Prostate gland (tissue), 2 donors: ENCODE measurements at places on chromosomes 2 and 18.

GRCh38 chr2:105081006-105081601 is 43.2 kb downstream of the MRPS9 start:
- no peaks in the 10 kb centered on the region for H3K27me3 ChIP-seq
- H3K36me3 ChIP-seq: no peaks in the 10 kb centered on the region
- no peak overlapping the region for H3K4me3 ChIP-seq
- no peak overlapping the region for H3K27ac ChIP-seq
- no peak for DNase-seq

DNA sequence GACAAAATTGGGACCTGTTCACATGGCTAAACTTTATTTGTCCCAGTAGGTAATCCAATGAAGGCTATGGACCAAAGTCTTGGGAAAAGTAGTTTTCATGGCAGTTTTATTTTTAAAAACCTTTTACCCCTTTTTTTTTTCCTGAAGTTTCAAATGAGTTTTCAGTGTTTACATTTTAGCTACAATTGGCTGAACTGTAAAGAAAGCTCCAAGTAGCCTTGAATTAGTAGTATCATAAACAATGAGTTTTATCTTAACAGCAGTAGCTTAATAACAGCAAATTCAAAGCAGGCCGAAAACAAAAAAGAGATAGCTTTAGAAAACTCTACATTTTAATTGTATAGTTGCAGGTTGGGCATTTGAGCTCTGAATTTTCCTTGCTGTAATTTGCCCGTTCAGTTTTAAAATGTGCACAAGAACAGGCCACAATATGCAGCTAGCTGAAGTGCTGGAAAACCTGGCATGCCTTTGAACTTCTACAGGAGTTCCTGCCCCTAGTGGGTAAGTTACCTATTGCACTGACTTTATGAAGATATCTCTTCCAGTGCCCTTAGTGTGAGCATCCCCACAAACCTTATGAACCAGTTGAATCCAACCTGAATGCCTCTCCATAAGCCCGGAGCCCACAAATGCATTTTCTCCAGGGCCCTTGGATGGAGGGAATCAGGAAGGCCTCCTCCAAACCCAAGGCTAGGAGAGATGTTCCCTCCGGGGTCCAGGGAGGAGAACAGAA is 106.7 kb downstream of the XRCC5 start:
- H3K4me3 ChIP-seq: no peak overlapping the region
- H3K4me1 ChIP-seq: no peaks in the 10 kb centered on the region
- DNase-seq: no peak
- no peaks in the 10 kb centered on the region for H3K36me3 ChIP-seq
- no peak overlapping the region for H3K27ac ChIP-seq
- no peaks in the 10 kb centered on the region for H3K27me3 ChIP-seq

- H3K27ac ChIP-seq: no peak overlapping the region
- no peak overlapping the region for H3K4me3 ChIP-seq
- H3K4me1 ChIP-seq: no peaks in the 10 kb centered on the region
- no peaks in the 10 kb centered on the region for H3K27me3 ChIP-seq
- DNase-seq: no peak
These were observed 104.7 kb downstream of the ALK start for GRCh38 chr2:29816651-29817050.

DNA sequence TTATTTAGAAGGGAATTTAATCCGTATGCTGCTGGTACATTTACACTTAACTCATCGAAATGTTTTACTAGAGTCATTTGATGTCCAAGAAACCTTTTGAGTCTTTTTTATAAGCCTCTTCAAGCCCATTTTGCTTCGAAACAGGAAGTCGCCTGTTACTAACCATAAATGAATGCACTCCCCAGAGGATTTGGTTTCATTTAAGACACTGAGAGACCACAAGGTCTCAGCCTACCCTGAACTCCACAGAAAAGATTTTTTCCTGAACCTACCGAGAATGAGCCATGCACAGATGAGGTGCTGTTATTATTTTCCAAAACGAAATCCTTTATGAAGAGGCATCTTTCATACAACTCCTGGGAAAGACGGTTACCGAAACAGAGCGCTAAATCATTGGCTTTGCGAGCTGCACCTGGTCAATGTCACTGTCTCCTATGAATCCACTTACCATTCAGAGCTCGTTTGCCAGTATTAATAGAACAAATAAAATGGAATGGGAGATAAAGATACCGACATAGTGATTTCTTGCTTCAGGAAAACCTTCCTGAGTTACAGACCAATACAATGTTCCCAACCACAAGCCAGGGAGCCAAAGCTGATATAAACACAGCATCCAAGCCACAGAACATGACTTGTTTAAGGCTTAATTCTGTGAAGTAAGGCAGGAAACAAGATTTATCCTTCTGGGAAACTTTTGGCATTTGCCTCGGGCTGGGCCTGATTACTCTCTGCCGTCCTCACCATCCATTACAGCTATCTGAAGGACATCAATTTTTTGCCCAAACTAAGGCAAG is 382.1 kb downstream of the OSR1 start:
- no peak for DNase-seq
- no peaks in the 10 kb centered on the region for H3K4me1 ChIP-seq
- H3K27me3 ChIP-seq: no peaks in the 10 kb centered on the region

DNA sequence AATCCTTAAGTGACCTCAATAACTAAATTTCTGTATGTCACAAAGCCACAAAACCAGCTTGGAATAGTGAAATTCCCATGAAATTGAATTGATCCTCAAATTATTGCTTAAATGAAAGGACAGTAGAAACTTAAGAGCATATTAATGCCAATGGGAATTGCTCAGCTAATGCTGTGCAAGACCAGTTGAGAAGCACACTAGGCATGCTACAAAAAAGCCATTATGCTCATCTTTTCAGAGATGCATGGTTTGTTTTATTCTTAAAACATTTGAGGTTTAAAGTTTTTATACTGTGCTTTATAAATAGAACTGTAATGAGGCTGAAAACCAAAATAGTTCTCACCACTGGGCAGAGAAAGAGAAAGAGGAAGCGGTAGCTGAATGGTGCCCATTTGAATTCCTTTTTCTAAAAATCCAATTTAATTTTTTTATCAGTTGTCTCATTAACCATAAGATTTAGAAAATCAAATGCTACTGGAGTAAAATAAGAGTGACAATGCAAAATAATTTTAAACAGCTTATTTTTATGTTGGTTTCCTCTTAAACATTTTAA is 98.6 kb downstream of the LNPK start:
- H3K27me3 ChIP-seq: no peaks in the 10 kb centered on the region
- DNase-seq: no peak
- no peaks in the 10 kb centered on the region for H3K4me1 ChIP-seq
- no peak overlapping the region for H3K4me3 ChIP-seq

- no peaks in the 10 kb centered on the region for H3K36me3 ChIP-seq
- no peaks in the 10 kb centered on the region for H3K4me1 ChIP-seq
- no peak overlapping the region for H3K4me3 ChIP-seq
- no peak overlapping the region for H3K27ac ChIP-seq
These were observed 679.3 kb downstream of the ZEB2 start for GRCh38 chr2:143840601-143841000.

DNA sequence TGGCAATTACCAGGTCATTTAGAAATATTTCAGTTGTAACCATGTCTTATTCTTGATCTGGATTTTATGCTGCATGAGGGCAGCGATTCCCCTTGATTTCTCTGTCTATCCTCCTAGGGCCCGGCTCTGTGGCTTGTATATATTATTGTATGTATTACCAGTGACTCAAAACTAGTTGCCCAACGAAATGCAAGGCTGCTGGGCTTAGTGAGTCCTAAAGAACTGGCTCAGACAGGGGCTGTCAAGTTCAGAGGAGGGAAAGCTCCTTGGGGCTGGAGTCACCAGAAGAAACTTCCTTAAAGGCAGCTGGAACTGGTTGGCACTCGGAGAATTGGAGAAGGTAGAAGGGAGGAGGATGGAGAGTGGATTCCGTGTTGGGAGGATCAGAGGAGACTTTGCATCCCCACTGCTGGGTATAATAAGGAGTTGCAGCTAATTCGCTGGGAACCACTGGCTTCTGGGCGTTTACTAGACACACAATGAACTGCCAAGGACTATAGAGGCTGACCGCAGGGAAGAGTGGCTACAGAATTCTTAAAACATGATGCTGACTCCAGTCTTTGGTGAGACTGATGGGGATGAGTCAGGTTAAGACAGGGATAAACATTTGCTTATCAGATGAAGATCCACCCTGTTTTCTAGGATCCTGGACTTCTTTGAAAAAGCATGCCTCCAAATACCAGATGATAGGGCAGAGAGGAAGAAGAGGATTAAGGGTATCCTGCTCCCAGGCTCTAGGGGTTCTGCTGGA is 104.3 kb downstream of the PRKCE start:
- no peaks in the 10 kb centered on the region for H3K4me1 ChIP-seq
- H3K27me3 ChIP-seq: no peaks in the 10 kb centered on the region
- no peak overlapping the region for H3K4me3 ChIP-seq
- DNase-seq: no peak
- H3K36me3 ChIP-seq: no peaks in the 10 kb centered on the region

DNA sequence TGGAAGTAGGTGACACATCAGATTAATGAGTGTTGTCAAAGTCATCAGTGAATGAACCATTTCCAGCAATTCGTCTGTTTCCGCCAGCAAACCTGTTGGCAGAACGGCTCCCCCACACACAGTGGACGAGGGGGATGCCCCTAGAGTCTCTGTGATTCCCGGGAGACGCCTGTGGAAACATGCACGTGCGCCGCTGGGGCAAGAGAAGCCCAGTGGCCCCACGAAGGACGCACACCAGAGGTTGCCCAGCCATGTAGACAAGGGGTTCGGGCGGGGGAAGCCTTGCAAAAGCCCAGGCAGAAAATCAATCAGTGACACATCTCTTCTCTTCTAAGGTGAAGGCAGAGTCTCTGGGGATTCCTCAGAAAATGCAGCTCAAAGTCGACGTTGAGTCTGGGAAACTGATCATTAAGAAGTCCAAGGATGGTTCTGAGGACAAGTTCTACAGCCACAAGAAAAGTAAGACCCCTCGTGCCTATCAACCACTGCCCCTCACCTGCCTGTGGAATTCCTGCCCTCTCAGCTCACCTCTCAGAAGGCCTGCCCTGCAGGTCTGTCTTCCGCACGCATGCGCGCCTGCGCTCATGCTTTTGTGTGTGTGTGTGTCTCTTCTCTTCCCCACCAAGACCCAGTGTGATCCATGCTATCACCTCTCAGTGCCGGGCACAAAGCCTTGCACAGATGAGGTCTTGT is 87.1 kb downstream of the INPP5D start:
- no peaks in the 10 kb centered on the region for H3K27me3 ChIP-seq
- DNase-seq: no peak
- H3K36me3 ChIP-seq: no peaks in the 10 kb centered on the region

GRCh38 chr2:204313256-204313655 is 232.0 kb upstream of the PARD3B start:
- H3K27me3 ChIP-seq: no peaks in the 10 kb centered on the region
- no peaks in the 10 kb centered on the region for H3K4me1 ChIP-seq
- H3K36me3 ChIP-seq: no peaks in the 10 kb centered on the region
- H3K4me3 ChIP-seq: no peak overlapping the region

- no peak for DNase-seq
- no peak overlapping the region for H3K4me3 ChIP-seq
- H3K36me3 ChIP-seq: no peaks in the 10 kb centered on the region
These were observed 135.5 kb downstream of the MYO3B start for GRCh38 chr2:170313347-170313991.

GRCh38 chr2:48313036-48313877 is 216.7 kb upstream of the STON1 start:
- H3K36me3 ChIP-seq: no peaks in the 10 kb centered on the region
- H3K4me1 ChIP-seq: no peaks in the 10 kb centered on the region
- no peak for DNase-seq
- H3K27ac ChIP-seq: peak overlapping the region; percentile 94
- peak overlapping the region; percentile 88 for H3K4me3 ChIP-seq

GRCh38 chr2:9236045-9236344 is 29.4 kb downstream of the ASAP2 start:
- H3K4me1 ChIP-seq: no peaks in the 10 kb centered on the region
- no peak overlapping the region for H3K4me3 ChIP-seq
- no peaks in the 10 kb centered on the region for H3K27me3 ChIP-seq
- DNase-seq: no peak
- no peaks in the 10 kb centered on the region for H3K36me3 ChIP-seq
- H3K27ac ChIP-seq: no peak overlapping the region

DNA sequence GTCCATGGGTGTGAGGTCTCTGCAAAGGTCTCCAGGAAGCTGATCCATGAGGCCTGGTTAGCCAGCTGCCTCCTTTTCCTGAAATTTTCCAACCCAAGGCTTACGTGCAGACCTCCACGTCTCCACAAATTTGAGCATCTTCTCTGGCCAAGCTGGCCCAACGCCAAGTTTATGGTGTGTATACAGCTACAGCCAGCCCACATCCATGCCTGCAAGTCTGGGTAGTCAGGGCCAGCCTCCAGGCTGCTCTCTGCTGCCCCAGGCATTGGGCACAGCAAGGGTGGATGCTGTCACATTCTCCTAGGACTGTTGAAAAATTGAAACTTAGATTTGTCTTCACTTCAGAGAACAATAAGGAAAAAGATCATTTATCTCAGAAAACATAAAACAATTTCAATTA is 525.5 kb upstream of the CHAC2 start:
- no peak for DNase-seq
- H3K36me3 ChIP-seq: no peaks in the 10 kb centered on the region
- H3K27me3 ChIP-seq: no peaks in the 10 kb centered on the region
- no peak overlapping the region for H3K4me3 ChIP-seq

GRCh38 chr2:216837740-216838139 is 22.1 kb downstream of the TNP1 start:
- H3K27me3 ChIP-seq: no peaks in the 10 kb centered on the region
- H3K36me3 ChIP-seq: no peaks in the 10 kb centered on the region
- DNase-seq: no peak
- H3K4me3 ChIP-seq: no peak overlapping the region
- H3K27ac ChIP-seq: no peak overlapping the region

- H3K4me3 ChIP-seq: no peak overlapping the region
- H3K36me3 ChIP-seq: no peaks in the 10 kb centered on the region
- no peak overlapping the region for H3K27ac ChIP-seq
- H3K27me3 ChIP-seq: no peaks in the 10 kb centered on the region
- H3K4me1 ChIP-seq: no peaks in the 10 kb centered on the region
- DNase-seq: no peak
These were observed 1344.4 kb upstream of the CELF4 start for GRCh38 chr18:38909972-38910371.

- DNase-seq: no peak
- H3K27me3 ChIP-seq: no peaks in the 10 kb centered on the region
- no peaks in the 10 kb centered on the region for H3K36me3 ChIP-seq
- H3K4me1 ChIP-seq: no peaks in the 10 kb centered on the region
- no peak overlapping the region for H3K4me3 ChIP-seq
These were observed 30.3 kb downstream of the MGAT5 start for GRCh38 chr2:134284119-134284670.

DNA sequence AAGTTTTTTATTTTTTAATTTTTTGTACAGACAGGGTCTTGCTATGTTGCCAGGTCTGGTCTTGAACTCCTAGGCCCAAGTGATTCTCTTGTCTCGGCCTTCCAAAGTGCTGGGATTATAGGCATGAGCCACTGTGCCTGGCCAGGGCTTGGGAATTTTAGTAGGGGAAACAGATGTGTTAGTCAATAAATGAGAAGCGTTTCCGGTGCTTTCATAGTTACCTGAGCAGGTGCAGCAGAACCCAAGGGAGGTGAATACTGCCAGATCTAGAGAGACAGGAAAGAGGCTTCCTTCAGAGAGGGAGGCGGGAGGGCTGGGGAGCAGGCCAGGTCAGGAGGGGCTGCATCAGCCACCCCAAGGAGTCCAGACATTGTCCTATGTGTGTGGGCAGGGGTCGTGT is 30.5 kb upstream of the IMPA2 start:
- H3K4me3 ChIP-seq: no peak overlapping the region
- no peaks in the 10 kb centered on the region for H3K4me1 ChIP-seq
- DNase-seq: no peak
- no peak overlapping the region for H3K27ac ChIP-seq
